ENCODE measurements at places on chromosomes 4 and X.

DNA sequence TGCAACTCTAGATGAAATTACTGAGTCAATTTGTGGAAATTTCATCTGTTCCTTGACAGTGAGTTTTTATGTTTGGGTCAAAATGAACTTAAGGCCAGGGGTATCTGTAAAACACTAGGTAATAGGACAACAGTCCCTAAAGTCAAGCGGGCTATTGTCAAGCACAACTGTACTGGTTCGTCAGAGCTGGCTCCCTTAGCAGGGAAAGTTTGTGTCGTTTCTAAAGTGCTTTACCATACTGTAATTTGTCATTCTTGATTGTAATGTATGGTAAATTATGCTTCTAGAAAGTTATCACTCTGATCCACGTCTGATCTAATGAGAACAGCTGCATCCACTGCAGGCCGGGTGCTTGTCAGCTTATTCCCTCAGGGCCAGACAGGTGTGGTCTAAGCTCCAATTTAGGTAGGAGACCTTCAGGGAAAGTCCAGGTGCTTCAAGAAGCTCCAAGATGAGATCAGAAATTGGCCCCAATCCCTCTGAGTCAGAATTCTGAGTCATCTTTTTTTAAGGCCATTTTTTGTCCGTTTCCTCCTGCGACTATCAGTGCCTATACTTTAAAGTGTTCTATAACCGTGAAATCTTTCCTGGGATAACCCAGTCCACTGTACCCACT, 92.2 kb downstream of the PALLD start:
- no peak for DNase-seq

DNA sequence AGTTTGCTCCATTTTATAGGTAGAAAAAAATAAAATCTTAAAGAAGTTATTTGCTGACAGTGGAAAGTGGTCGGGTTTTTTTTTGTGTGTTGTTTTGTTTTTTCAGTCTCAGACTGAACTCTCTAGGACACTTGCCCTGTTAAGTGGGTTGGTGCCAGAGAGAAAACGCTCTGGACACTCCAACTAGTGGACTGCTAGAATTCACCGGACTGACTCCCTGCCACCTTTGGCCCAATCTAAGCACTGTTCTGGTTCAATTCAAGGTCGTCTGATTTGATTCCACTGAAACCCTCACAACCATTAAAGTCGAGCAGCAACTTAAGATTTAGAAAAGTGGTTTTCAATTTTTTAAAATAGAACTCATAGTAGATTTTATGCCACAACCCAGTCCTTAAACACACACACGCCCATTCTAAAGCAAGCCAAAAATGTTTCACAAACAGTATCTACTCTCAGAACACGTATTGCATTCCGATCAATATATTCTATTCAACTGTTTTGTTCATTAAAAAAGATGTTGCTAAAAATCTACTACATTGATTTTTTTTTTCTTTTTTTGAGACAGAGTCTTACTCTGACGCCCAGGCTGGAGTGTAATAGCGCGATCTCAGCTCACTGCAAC, 27.3 kb downstream of the RWDD4 start:
- no peak for DNase-seq

GRCh38 chrX:40931921-40932320, 153.3 kb upstream of the USP9X start:
- no peak for DNase-seq

DNA sequence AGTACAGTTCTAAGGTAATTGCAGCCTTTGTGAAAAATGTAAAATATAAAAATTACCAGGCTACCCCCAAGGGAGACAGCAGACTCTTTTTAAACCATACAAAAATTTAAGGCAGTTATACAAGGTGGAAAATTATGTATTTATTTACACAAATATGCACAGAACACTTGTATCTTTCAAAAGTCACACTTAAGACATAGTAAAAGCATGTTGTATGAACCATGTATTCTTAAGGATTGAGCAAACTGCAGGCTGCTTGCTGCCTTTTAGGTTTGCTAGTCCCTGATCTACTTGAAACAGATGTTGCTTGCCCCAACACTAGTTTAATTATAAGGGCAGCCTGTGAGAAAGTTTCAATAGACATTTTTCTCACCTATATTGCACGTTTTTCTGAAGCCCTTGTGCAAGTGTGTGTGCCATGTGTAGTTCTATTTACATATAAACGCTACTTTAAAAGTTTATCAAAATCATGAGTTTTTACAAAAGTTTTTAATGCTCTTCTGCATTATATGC, 72.8 kb downstream of the PRSS12 start:
- no peak for DNase-seq

DNA sequence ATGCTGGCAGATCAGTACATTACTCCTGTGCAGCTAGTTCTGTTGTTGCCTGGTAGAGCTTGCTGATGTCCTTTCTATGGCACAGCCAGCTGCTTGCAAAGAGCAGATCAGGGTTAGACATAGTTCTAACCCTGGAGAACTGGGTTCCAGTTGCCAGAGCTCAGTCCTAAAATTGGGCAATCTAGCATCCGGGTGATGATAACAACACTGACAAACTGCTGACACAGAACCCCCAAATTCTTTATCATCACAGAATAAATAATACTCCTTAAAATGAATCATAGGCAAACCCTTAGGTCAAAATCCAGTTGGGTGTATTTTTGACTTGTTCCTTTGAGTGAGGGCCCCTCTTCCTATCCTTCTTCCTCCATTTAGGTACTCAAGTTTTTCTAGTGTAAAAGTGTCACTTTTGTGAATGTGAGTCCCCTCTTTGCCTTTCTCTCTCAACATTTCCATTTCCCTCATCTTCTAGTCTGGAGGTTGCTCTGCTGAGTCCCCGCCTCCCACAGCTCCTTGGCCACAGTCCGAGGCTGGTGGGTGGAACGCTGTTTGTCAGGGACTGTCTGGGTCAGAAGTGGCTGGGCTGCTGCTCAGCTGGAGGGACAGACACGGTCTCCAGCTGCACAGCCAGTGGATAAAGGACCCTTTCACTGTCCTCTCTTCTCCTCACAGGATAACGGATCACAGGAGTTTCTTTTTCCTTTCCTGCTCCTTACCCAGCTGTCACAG, 93.6 kb upstream of the RASGEF1B start:
- no peak for DNase-seq

- DNase-seq = no peak
Measured at GRCh38 chrX:148788449-148788848, 288.0 kb downstream of the AFF2 start.

GRCh38 chr4:5709207-5709575, 832 bp upstream of the EVC2 start:
- no peak for DNase-seq

DNA sequence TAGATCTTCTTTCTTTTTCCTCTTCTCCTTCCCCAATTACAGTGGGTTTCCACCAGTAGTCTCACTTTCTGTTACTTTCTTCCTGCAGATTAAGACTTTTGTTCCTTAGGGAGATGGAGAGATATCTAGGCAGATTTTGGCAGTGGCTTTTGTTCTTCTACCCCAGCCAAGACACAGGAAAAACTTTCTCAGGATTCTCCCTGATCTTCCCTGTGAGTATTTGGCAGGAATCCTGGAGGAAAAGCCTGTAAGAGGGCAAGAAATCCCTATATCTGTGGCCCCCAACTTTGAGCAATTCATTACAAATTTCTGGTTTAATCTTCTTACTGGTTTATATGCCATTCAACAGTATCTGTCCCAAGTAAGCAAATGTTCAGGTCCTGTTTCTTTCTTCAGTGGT, 21.9 kb downstream of the SLC9A7 start:
- no peak for DNase-seq

- DNase-seq = no peak
Measured at GRCh38 chr4:48041535-48042137, 25.1 kb downstream of the NIPAL1 start.

DNA sequence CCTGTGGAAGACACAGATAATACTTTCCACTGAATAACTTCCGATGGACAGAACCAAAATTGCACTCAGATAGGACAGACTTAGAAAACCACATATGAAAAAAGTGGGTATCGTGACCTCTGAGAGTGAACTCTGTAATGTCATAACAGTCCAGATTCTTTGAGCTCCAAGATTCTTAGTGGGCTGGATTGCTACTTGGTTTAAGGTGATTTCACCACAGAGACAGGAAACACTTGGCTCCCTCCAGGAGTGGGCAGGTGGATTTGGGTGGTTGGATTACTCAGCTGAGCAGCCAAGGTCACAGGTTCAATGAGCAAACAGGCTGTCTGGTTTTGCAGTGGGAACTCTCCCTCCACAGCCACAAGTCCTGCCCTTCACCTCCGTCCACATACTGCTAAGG, 126.0 kb downstream of the AFAP1 start:
- no peak for DNase-seq

GRCh38 chr4:88675543-88675942, 22.1 kb downstream of the NAP1L5 start:
- DNase-seq = no peak

DNA sequence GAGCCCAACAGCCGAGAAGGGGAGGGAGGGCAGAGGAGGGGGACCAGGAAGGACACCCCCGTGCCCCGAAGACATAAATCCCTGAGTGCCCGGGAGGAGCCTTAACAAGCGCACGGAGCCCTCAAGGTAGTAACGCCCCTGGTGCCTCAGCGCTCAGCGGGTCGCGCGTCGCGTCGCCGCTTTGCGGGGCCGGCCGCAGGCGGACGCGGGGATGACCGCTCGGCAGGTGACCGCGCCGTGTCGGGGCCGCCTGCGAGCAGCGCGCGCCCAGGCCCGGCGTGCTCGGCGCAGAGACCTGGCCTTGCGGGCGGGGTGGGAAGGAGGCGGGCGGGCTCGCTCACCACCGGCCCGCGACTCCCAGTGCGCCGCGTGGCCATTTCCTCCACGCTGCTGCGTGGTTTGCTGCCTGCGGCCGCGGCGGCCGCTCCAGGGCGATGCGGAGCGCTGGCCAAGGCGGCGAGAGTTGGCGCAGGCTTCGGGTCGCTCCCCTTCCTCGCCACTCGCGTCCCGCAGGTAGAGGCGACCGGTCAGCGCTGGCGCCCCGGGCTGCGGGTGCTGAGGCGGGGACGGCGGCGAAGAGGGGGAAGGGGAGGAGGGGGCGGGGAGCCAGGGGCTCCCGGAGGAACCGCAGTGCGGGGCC, 632 bp downstream of the CCSER1 start:
- DNase-seq = no peak

- DNase-seq = no peak
Measured at GRCh38 chr4:13980317-13981310, 353.1 kb upstream of the BOD1L1 start.

DNA sequence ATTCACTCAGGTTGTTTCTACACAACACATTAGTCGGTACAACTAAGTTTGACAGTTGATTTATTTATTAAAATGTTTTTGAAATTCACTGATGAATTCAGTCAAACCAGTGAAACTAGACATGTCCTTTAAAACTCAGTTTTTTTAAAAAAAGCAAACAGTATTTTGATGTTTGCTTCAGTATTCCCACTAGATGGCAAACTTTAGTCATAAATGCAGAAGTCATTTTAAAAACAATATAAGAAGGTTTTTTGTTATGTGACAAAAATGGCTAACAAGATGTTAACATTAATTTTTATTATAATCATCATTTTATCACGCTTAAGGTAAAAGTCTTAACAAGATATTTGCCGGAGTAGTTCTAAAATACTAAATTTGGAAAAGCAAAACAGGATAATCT, 1337.8 kb upstream of the DIAPH2 start:
- no peak for DNase-seq

- DNase-seq = no peak
Measured at GRCh38 chrX:86806786-86807185, 658.5 kb downstream of the DACH2 start.

- DNase-seq = no peak
Measured at GRCh38 chr4:52421811-52422213, 237.3 kb downstream of the USP46 start.

GRCh38 chr4:75745161-75745560, 20.8 kb downstream of the USO1 start:
- DNase-seq = no peak

Data from CD4-positive, alpha-beta T cell treated with Interferon gamma for 1 hour (primary cell).